ENCODE measurements at places on chromosomes 7 and 10.

DNA sequence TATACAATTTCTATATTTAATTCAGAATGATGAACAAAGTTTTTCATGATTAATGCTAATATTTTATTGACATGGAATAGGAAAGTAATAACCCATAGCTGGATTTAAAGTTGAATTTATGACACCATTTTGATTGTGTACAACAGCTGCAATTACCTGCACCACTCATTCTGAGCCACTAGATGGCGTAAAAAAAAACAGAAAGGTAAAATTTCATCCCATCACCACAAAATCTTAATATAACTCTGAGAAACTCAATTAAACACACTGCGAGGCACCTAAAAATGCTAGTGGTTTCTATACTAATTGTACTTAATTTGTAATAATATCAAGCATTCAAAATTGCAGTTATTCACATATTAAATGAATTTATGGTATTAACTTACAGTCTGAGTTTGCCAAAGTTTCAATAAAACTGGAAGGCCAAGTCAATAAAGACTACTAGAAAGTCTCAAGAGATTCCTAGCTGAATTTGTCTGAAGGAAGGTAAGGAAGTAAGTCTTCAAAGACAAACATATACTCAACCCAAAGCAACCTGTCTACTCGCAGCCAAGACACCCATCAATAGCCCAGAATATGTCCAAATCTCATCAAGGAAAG lies 182.5 kb downstream of the SKAP2 start:
- no peak for DNase-seq

- DNase-seq: no peak
Observed at GRCh38 chr7:50733552-50733951, 49.1 kb downstream of the GRB10 start.

GRCh38 chr7:47582764-47583738 lies 1.1 kb upstream of the TNS3 start:
- DNase-seq: no peak

DNA sequence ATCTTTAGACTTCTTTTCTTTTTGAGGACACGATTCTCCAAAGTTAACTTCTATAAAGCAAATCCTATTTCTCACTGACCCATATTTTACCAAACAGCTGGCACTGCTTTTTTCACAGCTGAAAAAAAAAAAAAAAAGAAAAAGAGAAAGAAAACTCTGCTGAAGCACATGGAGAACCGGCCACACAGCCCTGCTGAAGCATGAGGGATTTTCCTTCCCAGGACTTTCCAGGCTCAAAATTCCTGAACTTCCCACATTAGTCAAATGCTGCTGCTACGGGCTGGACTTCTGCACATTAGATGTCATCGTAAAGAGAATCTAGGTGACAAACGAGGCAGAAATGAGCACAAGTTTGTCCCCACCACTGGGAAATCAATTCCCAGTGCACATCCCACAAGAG lies 25.2 kb downstream of the HIPK2 start:
- no peak for DNase-seq

- no peak for DNase-seq
Observed at GRCh38 chr10:99303899-99304861, 25.0 kb upstream of the CNNM1 start.

GRCh38 chr7:73701357-73701995 lies 18.0 kb downstream of the STX1A start:
- no peak for DNase-seq

GRCh38 chr7:17822547-17823173 lies 117.6 kb downstream of the SNX13 start:
- no peak for DNase-seq

DNA sequence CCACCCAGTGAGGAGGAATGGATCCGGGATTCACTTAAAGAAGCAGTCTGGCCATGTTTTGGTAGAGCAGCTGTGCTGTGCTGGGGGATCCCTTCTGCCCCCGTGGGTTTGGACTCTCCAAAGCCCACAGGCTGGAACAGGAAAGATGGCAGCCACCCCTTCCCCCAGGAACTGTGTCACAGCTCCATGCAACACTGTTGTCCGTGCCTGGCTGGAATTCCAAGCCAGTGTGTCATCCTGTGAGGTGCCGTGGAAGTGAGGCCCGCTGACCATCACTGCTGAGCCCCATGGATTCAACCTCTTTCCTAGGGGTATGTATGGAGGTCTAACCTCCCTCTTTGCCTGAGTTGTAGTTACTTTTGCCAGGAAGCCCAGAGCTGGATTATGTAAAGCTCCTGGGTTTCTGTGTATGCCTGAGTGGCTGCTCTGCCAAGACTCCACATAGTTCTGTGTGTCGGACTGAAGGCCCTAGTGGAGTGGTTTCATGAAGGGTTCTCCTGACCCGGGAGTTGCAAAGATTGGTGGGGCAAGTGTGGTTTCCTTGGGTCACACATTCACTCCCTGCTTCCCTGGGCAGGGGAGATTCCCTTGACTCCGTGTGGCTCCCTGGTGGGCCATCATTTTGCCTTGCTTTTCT lies 35.1 kb upstream of the PCGF5 start:
- DNase-seq: no peak

- DNase-seq: no peak
Observed at GRCh38 chr10:10294881-10295529, 722.7 kb upstream of the CELF2 start.

DNA sequence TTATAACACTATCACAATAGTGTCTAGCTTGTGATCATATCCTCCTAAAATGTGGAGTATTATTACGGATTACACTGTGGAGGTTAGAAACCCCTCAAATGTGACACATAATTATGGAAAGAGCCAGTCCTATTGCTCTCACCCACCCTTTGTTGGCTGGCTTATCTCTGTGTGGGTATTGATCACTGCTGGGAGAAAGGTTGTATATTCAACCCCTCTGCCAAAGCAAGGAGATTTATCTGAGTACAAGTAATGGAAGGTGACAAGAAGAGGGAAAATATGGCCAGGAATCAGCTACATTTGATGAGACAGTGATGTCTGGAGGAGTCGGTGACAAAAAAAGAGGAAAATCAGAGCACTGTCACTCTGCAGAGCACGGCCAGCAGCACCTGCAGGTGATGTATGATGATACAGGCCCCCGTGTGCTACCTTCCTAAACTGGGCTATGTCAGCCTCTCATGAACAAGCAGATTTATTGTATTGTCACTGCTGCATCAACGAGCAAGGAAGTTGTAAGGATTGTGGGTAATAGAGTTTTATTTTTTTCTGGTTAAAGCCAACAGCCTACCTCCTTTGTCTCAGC lies 235.3 kb downstream of the PHF14 start:
- DNase-seq: no peak

- DNase-seq: no peak
Observed at GRCh38 chr7:86961686-86962085, 97.8 kb downstream of the ELAPOR2 start.

DNA sequence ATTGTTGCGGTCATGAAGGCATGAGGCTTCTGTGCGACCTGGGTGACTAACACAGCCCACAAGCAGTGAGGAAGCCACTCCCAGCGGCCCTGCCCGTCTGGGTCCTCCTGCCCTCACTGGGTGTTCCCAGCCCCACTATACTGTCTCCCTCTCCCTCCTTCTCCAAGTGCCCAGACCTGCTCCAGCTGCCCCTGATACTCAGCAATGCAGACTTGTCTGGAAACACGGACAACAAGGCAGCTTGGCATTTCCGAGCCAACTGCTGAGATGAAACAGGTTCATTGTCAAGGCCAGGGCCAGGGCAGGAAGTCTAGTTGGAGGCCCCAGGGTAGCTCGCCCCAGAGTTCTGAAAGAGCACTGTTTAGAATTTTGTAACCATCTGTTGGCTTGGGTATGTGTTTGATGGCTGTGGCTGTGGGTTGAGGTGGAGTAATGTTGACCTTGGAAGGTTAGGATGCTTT lies 95.7 kb downstream of the RBM20 start:
- no peak for DNase-seq

GRCh38 chr7:44050915-44051560 lies 6.5 kb downstream of the DBNL start:
- DNase-seq: peak; percentile 52

- no peak for DNase-seq
Observed at GRCh38 chr7:159091041-159091440, 53.6 kb downstream of the VIPR2 start.

GRCh38 chr7:73822319-73823173 lies 8.2 kb upstream of the CLDN4 start:
- no peak for DNase-seq

DNA sequence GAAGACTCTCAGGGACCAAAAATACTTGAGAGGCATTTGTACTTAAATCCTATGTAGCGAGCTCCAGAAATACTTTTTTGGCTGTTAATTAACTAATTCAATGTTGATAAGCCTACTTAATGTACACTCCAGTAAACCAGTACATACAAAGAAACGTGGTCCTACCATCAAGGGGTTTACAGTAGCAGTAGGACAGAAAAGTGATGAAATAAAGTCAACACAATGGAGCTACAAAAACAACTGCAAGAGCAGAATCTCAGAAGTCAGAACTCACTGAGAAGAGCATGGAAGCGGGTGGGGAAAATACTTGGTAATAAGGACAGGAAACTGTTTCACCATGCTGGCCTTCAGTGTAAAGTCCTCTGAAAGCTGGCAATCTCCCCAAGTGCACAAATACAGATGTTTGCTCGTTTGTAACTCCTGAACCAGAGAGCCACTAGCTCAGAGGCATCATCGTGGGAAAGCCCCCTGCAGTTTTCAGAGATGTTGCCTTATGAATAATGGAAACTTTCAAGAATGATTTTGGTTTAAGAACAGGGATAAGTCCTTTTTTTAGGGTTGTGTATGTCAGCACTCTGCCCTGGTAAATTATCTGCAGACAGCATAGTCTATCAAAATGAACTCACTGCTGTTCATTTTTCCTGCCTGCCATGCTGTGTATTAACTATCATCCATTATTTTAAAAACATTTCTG lies 233.2 kb downstream of the SORCS1 start:
- DNase-seq: no peak

DNA sequence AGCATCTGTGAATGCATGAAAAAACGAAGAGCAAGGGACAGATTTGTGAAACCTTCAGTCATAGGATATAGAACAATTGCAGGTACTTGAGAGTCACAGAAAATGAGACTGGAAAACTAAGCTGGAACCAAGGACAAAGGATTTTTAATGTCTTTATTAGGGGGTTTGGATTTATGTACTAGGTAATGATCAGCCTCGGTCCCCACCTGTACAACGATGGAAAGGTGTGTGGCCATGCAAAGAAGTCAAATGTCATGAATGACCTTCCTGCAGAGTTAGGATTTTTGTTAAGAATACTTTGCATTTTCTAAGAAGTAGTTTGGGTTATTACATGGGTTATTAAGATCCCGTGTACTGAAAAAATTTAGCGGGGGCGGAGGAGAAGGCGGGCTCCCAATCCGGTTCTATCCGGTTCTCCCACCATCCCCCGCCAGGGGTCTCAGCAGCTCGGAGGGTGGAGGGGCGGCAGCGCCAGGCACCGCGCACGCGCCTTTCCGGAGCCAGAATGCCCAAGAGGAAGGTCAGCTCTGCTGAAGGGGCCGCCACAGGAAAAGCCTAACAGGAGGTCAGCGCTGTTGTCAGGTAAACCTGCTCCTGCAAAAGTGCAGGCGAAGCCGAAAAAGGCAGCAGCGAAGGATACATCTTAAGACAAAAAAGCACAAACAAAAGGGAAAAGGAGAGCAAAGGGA lies 327.5 kb upstream of the PLXDC2 start:
- no peak for DNase-seq

GRCh38 chr7:15602236-15602635 lies 40.4 kb upstream of the AGMO start:
- DNase-seq: no peak

DNA sequence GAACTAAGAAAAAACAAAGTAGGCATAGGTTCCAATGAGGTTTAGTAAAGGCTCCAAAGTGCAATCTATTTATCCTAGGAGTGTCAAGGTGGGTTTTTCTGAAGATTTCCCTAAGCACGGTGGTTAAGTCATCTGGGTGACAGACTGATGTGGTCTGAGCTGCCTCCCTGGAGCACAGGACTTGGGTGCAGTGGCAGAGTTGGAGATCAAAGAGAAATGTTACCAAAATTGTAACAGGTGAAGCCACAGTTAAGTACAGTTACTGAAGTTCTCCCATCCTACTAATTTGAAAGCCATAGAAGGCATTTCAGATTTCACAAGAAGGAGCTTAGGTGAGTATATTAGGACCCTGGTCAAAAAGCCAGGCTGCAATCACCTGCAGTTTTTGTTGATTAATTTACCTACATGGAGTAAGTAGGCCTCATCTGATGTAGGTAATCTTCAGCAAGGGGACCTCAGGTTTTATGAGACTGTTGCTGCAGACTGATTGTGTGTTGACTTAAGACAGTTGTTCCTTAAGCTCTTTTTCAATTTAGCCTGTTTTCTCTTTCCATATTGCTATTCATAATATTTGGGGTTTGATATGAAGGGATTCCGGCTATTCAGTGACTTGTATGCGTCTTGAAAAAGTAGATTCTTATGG lies 3.0 kb downstream of the DLX6 start:
- no peak for DNase-seq

GRCh38 chr7:127135871-127136485 lies 116.8 kb downstream of the GRM8 start:
- no peak for DNase-seq

GRCh38 chr7:133910761-133911160 lies 216.4 kb upstream of the LRGUK start:
- DNase-seq: no peak

DNA sequence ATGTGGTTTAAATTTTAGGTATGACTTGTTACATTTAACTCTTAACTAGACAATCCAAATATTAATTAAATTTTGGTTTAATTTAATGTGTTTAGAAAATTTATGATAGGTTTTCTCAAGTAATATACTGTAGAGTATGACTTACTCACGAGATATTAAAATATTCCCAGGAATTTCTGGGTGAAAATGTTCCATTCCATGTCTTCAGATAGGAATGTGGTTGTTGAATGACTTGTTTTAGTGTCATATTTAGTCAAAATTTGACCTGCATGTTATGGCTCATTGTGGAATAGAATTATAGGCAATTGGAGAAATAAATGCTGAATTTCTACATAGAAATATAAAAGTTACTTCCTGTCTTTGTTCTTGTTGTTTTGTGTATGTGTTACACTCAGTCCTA lies 46.7 kb downstream of the SHOC2 start:
- DNase-seq: no peak

- DNase-seq: no peak
Observed at GRCh38 chr10:114839901-114840300, 18.3 kb downstream of the FHIP2A start.

All from activated CD8-positive, alpha-beta memory T cell treated with anti-CD3 and anti-CD28 coated beads for 24 hours (primary cell).